ENCODE measurements at places on chromosomes 12 and 14. TPM values are rescaled to one million over a fixed set of nuclear protein-coding genes. Genes with fewer than 3 reads are reported as not detected.

RHOJ gene
- total RNA-seq = 7.6 TPM

KLHDC1 gene
- total RNA-seq = 2.5 TPM

TAS2R42 gene
- total RNA-seq = not detected

CCDC197 gene
- not detected for total RNA-seq

ALX1 gene
- not detected for total RNA-seq

GALNT9 gene
- total RNA-seq = 0.45 TPM

NGB gene
- total RNA-seq = not detected

HNRNPA1 gene
- total RNA-seq = 716 TPM

PIWIL1 gene
- total RNA-seq = not detected

FAM181A gene
- total RNA-seq = not detected

- DNase-seq = no peak
These were observed 2.3 kb upstream of the MYBPC1 start for GRCh38 chr12:101592448-101592847.

GRCh38 chr14:61350427-61351270 lies 29.3 kb downstream of the PRKCH start:
- no peak for DNase-seq

GRCh38 chr14:96979611-96980074 lies 182.5 kb downstream of the VRK1 start:
- DNase-seq = no peak

- DNase-seq = no peak
These were observed 174.7 kb downstream of the SSPN start for GRCh38 chr12:26370098-26370497.

- DNase-seq = no peak
These were observed 413.4 kb upstream of the USP15 start for GRCh38 chr12:61846765-61847164.

- no peak for DNase-seq
These were observed 135.2 kb downstream of the APAF1 start for GRCh38 chr12:98780261-98780660.

GRCh38 chr12:114961491-114961890 lies 277.5 kb upstream of the TBX3 start:
- DNase-seq = no peak

- no peak for DNase-seq
These were observed 217.4 kb downstream of the C12orf42 start for GRCh38 chr12:103278329-103278728.

DNA sequence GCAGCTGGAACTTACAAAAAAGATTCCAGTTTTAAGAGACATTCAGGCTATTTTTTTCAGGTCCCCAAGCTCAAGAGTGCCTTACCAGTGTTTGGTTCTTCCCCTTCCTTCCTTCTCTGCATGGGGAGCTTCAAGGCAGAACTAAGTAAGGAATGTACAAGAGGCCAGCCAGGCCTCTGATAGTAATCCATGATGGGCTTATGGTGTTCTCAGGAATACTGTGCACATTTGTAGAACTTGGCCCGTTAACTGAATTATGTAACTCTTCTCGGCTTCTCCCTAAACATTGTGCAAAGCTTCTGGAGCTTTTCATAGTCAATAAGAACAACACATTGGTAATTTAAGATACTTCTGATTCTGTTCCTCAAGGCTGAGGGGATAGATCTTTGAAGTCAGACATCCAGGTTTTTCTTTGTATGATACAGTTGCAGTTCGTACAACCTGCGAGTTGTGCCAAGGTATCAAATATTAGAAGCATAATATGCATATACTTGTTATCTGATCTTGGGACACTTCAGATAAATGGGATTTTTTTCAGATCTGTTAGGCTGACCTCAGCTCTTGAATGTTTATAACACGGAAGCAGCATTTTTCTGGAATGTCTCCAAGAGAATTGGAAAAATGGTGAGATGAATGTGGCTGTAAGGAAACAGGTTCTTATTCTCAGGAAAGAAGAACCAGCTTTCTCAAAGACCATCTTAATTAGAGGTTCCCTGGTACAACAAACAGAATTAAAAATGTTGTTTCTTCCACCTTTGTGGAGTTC lies 148.6 kb downstream of the ANO4 start:
- DNase-seq = no peak

DNA sequence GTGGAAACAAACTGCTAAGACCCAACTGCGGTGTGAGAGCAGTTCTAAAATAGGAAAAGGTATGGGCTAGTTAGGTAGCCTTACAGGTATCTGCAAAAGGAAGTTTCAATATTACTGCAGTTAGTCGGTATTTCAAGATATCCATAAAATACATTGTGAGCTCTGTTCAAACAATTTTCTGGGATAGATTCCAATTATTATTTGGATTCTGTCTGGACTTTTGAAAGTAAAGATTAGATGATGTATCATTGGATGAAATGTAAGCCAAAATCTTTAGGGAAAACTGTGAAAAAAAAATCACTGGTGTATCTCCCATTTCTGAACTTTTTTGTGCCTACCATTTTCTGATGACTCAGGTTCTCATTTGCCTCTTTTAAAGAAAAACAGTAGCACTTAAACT lies 621.6 kb downstream of the CCER1 start:
- no peak for DNase-seq

DNA sequence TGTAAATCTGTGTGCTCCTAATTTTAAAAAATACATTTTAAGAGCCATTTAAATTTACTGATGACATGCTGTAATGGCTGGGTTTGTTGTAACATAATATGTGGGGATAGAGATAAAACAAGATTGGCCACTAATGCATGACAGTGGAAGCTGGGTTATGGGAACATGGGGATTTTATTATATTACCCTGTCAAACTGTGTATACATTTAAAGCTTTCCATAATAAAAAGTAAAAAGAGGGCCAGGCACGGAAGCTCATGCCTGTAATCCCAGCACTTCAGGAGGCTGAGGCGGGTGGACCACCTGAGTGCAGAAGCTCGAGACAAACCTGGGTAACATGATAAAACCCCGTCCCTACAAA lies 9.1 kb downstream of the TMEM233 start:
- no peak for DNase-seq

DNA sequence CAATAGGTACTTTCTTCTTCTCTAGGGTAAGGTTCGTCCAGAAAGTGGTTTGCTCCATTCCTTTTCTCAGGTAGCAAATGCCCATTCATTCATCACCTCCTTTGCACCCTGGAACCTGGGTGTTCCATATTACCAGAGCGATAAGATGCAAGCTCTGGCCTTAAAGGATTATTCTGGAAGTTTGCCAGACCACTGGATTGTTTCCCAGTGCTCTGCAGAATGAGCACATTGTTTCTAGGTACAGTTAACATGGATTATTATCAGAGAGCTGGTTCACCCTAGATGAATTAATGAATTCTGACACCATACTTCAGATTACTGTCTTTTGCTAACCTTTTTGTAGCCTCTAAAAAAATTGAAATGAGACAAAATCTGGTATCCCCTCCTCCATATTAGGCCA lies 170.9 kb upstream of the BMP4 start:
- no peak for DNase-seq

GRCh38 chr14:25484235-25484634 lies 434.3 kb upstream of the STXBP6 start:
- no peak for DNase-seq

DNA sequence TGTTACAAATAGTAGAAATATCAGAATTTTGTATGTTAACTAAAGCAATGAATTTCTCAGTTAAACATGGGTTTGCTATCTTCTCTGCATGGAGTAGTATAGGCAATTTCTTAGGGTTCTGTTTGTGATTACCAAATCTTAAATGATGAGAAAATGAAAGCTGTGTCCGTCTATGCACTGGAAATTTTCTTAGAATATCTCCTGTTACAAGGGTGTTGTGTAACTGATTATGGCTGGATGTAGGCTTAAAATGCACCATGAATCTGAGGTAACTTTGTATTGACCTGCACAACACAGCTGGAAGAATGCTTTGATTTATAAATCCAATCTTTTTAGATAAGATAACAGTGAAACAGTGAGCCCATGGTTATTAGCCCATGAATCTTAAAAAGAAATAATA lies 17.8 kb downstream of the TRIP11 start:
- DNase-seq = no peak
